ENCODE measurements at places on chromosomes 13 and 19.

- H3K36me3 ChIP-seq: peaks cover 3% of the 10 kb centered on the region
- H3K4me3 ChIP-seq: peak overlapping the region; percentile 31
- no peak for DNase-seq
- H3K4me1 ChIP-seq: peaks cover 22% of the 10 kb centered on the region
Observed at GRCh38 chr19:12289790-12290065, 5.0 kb downstream of the ZNF44 start.

GRCh38 chr13:73903561-73903960 is 230.6 kb downstream of the KLF12 start:
- no peaks in the 10 kb centered on the region for H3K36me3 ChIP-seq
- peaks cover 28% of the 10 kb centered on the region for H3K4me1 ChIP-seq
- H3K4me3 ChIP-seq: no peak overlapping the region
- DNase-seq: no peak

DNA sequence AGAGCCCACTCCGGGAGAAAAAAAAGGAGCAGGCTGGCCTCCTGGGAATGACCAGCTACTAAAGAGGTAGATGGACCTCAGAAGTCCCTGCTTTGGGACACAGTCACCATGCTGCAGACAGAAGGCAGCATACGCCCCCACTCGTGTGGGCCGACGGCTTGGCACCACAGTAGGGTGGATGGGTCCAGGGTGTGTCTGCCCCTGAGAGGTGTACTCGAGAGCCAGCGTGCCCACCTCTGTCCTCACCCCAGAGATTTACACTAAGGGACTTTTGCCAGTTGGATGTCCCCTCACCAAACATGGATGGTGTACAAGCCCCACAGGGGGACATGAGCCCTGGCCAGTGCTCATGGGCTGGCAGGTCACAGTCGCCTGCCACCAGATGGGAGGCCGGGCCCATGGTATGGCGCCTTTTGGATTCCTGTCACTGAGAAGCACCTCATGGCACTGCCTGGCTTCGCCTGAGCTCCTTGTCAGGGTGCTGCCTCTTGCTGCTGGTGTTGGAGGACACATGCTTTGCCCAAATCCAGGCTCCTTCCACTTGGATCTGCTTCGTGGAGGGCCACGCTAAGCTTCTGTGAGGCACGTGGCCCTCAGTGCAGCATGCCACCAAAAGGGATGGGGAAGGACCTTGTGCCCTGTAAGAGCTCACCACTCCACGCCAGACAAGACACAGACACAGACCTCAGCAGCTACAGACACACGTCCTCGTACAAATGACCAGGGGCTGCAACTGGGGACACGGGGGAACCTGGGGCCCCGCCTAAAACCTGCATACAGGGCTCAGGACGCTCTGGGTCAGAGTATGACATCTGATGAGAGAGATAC is 13.3 kb upstream of the EPHX3 start:
- no peak for DNase-seq
- peaks cover 8% of the 10 kb centered on the region for H3K4me1 ChIP-seq
- H3K27me3 ChIP-seq: no peaks in the 10 kb centered on the region
- no peak overlapping the region for H3K4me3 ChIP-seq
- peaks cover 68% of the 10 kb centered on the region for H3K36me3 ChIP-seq
- H3K27ac ChIP-seq: no peak overlapping the region

GRCh38 chr13:99282264-99283231 is 24.4 kb upstream of the GPR18 start:
- peak overlapping the region; percentile 99 for H3K27ac ChIP-seq
- H3K4me3 ChIP-seq: peak overlapping the region; percentile 78
- peaks cover 18% of the 10 kb centered on the region for H3K36me3 ChIP-seq
- DNase-seq: peak; percentile 65
- H3K27me3 ChIP-seq: no peaks in the 10 kb centered on the region

GRCh38 chr13:75689686-75690085 is 53.6 kb downstream of the LMO7 start:
- no peak overlapping the region for H3K4me3 ChIP-seq
- H3K36me3 ChIP-seq: peaks cover 2% of the 10 kb centered on the region
- DNase-seq: no peak
- H3K4me1 ChIP-seq: no peaks in the 10 kb centered on the region

GRCh38 chr13:23655321-23655720 is 85.1 kb downstream of the TNFRSF19 start:
- no peak overlapping the region for H3K27ac ChIP-seq
- H3K4me1 ChIP-seq: peaks cover 27% of the 10 kb centered on the region
- no peaks in the 10 kb centered on the region for H3K36me3 ChIP-seq
- H3K27me3 ChIP-seq: peaks cover 9% of the 10 kb centered on the region

DNA sequence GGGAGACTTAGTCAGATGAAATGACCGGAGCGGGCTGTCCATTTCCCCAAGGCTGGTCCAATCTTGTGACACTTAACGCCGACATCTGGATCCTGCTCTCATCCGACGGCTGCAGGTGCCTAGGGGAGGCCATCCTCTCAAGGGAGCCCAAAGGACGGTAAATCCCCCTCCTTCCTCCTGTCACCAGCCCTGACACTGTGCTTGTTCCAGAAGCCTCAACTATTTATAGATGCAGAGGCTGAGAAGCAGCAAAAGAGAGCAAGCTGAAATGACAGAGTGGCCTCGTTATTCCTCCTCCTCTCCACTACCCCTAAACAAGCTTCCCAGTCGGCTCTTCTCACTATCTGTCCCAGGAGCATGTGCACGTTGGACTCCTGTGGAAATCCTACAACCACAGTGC is 533.7 kb downstream of the LIG4 start:
- H3K27ac ChIP-seq: no peak overlapping the region
- no peak for DNase-seq
- no peaks in the 10 kb centered on the region for H3K27me3 ChIP-seq
- H3K36me3 ChIP-seq: no peaks in the 10 kb centered on the region
- no peaks in the 10 kb centered on the region for H3K4me1 ChIP-seq
- no peak overlapping the region for H3K4me3 ChIP-seq

GRCh38 chr13:62684359-62684758 is 1268.7 kb upstream of the PCDH20 start:
- H3K36me3 ChIP-seq: no peaks in the 10 kb centered on the region
- no peak overlapping the region for H3K4me3 ChIP-seq
- no peak for DNase-seq
- H3K27me3 ChIP-seq: no peaks in the 10 kb centered on the region
- no peak overlapping the region for H3K27ac ChIP-seq
- no peaks in the 10 kb centered on the region for H3K4me1 ChIP-seq

GRCh38 chr19:42069619-42070351 is at the start of gene GRIK5:
Gene GRIK5, minus strand, starts transcription at chr19:42070206. Its CDS starts 4,436 bp downstream, at chr19:42065770.
- peaks cover 3% of the 10 kb centered on the region for H3K4me1 ChIP-seq
- no peak for DNase-seq
- H3K27ac ChIP-seq: peak within 1 kb of the TSS; percentile 4
- peaks cover 12% of the 10 kb centered on the region for H3K27me3 ChIP-seq

- peak overlapping the region; percentile 88 for H3K27ac ChIP-seq
- no peaks in the 10 kb centered on the region for H3K27me3 ChIP-seq
- no peak for DNase-seq
- H3K36me3 ChIP-seq: peaks cover 66% of the 10 kb centered on the region
- peaks cover 80% of the 10 kb centered on the region for H3K4me1 ChIP-seq
- no peak overlapping the region for H3K4me3 ChIP-seq
Observed at GRCh38 chr13:99347911-99348451, 40.8 kb upstream of the GPR183 start.

GRCh38 chr13:29861694-29862110 is 11.3 kb upstream of the UBL3 start:
- no peaks in the 10 kb centered on the region for H3K4me1 ChIP-seq
- H3K27ac ChIP-seq: no peak overlapping the region
- no peaks in the 10 kb centered on the region for H3K36me3 ChIP-seq
- no peak for DNase-seq

DNA sequence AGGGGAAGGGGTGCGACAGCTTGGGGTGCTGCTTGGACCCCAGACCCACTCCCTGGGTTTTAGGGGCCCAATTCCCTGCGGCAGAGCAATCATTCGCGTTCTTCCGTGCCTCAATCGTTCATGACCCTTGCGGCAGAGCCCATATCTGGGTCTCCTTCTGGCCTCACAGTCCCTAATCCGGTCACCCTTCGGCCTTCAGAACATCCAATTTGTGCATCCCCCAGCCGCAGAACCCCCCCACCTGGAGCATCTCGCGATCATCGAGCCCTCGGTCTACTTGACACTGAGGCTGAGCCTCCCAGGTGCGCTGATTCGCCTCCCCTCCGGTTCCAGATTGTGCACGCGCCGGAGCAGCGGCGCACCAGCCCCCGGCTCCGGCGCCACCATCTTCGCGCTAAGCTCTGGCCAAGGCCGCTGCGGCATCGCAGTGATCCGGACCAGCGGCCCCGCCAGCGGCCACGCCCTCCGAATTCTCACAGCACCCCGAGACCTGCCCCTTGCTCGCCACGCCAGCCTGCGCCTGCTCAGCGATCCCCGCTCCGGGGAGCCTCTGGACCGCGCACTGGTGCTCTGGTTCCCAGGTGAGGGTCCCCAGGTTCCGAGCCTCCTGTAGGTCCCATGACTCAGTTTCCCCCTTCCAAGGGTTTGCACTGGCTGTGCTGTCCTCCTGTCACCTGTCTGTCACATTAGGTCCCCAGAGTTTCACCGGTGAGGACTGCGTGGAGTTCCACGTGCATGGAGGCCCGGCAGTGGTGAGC is 501 bp downstream of the GTPBP3 start:
- DNase-seq: no peak
- peaks cover 11% of the 10 kb centered on the region for H3K36me3 ChIP-seq
- peaks cover 42% of the 10 kb centered on the region for H3K4me1 ChIP-seq
- peak overlapping the region; percentile 93 for H3K4me3 ChIP-seq
- peak overlapping the region; percentile 95 for H3K27ac ChIP-seq
- no peaks in the 10 kb centered on the region for H3K27me3 ChIP-seq

DNA sequence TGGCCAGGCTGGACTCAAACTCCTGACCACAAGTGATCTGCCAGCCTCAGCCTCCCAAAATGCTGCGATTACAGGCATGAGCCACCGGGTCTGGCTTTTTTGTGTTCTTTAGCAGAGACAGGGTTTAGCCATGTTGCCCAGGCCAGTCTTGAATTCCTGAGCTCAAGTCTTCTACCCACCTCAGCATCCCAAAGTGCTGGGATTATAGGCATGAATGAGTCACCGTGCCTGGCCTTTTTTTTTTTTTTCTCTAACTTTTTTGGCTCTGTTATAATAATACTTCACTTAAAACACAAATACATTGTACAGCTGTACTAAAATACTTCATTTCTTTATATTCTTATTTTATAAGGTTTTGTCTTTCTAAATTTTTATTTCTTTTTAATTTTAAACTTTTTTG is 599.5 kb upstream of the PCDH9 start:
- H3K27ac ChIP-seq: no peak overlapping the region
- H3K4me1 ChIP-seq: no peaks in the 10 kb centered on the region
- H3K36me3 ChIP-seq: no peaks in the 10 kb centered on the region
- no peak overlapping the region for H3K4me3 ChIP-seq

DNA sequence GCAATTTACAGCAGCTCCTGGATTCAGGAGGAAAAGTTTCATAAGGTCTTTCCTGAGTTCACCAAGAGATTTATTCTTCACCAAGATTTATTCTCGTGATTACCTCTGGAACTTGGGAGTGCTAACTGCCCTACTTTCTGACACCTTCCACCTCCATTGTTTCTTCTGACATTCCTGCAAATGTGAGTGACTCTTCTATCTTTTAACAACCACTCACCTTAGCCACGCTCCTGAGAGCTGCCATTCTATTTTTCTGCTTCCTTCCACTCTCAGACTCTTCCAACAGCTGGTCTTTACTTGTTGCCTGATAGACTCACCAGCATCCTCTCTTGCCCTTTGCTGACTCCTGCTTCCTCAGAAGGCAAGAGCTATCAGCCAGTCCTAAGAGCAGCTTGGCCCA is 11.5 kb upstream of the CBY2 start:
- peaks cover 4% of the 10 kb centered on the region for H3K27me3 ChIP-seq
- no peaks in the 10 kb centered on the region for H3K36me3 ChIP-seq
- H3K4me3 ChIP-seq: no peak overlapping the region
- H3K4me1 ChIP-seq: no peaks in the 10 kb centered on the region
- no peak overlapping the region for H3K27ac ChIP-seq
- DNase-seq: no peak

DNA sequence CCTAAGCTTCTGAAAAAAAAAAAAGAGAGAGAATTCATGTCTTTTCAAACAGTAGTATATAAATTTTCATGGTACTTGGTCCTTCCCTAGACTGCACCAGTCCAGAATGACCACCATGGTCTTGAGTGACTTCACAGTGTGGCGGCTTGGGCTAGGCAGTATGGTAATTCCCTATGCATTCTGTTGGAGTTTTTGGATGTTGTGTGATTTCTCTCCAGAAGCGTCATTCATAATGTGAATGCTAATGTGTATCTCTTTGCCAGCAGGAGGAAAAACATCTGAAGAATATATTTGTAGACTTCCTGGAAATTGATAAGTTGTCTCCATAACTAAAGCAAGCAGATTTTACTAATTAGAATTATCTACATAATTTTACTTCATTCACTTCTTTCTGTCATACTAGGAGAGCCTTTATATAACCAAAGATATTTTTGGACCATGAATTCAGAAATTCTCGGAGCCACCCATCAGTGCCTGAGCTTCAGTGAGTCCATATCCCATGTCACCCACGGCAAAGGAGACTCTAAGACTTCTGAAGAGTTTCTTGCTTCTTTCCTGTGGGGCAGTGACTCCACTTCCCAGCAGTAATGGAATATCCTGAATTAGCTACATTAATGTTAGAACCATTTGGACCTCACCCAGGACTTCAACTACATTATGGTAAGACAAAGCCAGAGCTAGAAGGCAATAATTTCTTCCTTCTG is 8.4 kb downstream of the STARD13 start:
- DNase-seq: no peak
- no peak overlapping the region for H3K27ac ChIP-seq
- H3K4me1 ChIP-seq: no peaks in the 10 kb centered on the region
- H3K27me3 ChIP-seq: peaks cover 15% of the 10 kb centered on the region
- no peak overlapping the region for H3K4me3 ChIP-seq

GRCh38 chr19:2046046-2046907 is 4.8 kb downstream of the MKNK2 start:
- DNase-seq: no peak
- H3K4me1 ChIP-seq: peaks cover 58% of the 10 kb centered on the region
- no peak overlapping the region for H3K4me3 ChIP-seq
- H3K27me3 ChIP-seq: no peaks in the 10 kb centered on the region
- peak overlapping the region; percentile 61 for H3K27ac ChIP-seq

- no peak overlapping the region for H3K4me3 ChIP-seq
- H3K27me3 ChIP-seq: no peaks in the 10 kb centered on the region
- H3K27ac ChIP-seq: peak overlapping the region; percentile 82
- no peak for DNase-seq
- H3K36me3 ChIP-seq: no peaks in the 10 kb centered on the region
- peaks cover 20% of the 10 kb centered on the region for H3K4me1 ChIP-seq
Observed at GRCh38 chr19:29833614-29834261, 21.9 kb downstream of the CCNE1 start.

- H3K36me3 ChIP-seq: peaks cover 23% of the 10 kb centered on the region
- DNase-seq: no peak
- no peak overlapping the region for H3K4me3 ChIP-seq
- H3K4me1 ChIP-seq: no peaks in the 10 kb centered on the region
- H3K27ac ChIP-seq: peak overlapping the region; percentile 52
- H3K27me3 ChIP-seq: no peaks in the 10 kb centered on the region
Observed at GRCh38 chr19:27746691-27747380, 1466.1 kb downstream of the UQCRFS1 start.

Measured in naive thymus-derived CD8-positive, alpha-beta T cell (primary cell).